ENCODE measurements at places on chromosomes 16 and 17. TPM values are rescaled to one million over a fixed set of nuclear protein-coding genes. Genes with fewer than 3 reads are reported as not detected.

DNA sequence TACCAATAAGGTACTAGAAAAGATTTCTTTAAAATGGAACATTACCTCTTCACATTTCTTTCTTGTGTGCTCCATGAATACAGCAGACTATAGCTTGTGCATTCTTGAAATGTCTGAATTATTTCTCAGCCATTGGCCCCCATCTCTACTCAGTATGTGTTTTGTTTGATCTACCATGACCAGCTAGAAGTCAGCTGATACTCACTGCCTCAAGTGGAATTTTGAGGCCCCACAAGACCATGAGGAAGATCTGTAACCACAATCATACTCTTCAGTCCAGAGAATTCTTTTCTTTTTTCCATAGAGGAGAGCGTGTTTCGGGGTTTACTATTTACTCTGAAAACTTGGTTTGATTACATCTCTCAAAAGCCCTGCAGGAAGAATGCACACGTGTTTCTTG, 319.1 kb downstream of the TOX3 start:
- no peak overlapping the region for H3K27ac ChIP-seq
- H3K27me3 ChIP-seq, result no peaks in the 10 kb centered on the region
- no peaks in the 10 kb centered on the region for H3K36me3 ChIP-seq

DNA sequence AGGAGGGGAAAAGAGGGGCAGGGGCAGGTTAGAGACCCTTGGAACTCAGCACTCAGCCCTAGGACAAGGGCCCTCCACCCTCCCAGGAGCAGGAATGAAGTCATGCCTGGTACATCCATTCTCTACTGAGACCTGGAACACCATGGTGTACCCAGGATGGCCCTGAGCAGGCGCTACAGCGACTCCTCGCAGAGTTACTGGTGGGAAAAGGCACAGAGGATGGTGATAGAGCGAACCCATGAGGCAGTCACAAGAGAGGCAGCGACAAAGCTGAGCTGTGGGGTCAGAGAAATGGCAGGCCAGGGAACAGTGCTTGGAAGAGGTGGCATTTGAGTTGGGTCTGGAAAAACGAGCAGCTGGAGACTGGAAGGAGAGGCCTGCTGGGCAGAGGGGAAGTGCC, 37.5 kb downstream of the SRCIN1 start:
- H3K4me3 ChIP-seq, result no peak overlapping the region
- H3K36me3 ChIP-seq, result no peaks in the 10 kb centered on the region
- no peak for DNase-seq
- H3K4me1 ChIP-seq, result peaks cover 1% of the 10 kb centered on the region
- peaks cover 73% of the 10 kb centered on the region for H3K27me3 ChIP-seq

DNA sequence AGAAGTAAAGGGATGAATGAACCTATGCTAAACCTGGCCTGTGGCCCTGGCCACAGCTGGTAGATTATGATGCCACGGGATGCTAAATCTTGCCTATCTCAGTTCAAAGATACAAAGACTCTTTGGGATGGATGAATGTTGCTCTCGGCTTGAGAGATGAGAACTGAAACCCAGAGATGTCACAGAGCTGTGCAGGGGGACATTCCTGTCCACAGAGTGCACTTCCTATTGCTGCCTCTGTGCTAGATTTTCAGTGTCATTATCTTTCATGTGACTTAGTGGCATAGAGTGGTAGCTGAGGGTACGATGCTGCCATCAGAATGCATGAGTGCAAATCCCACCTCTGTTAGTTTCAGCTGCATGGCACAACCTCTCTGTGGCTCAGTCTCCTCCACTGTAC, 2.3 kb upstream of the MT1M start:
- no peak overlapping the region for H3K4me3 ChIP-seq
- DNase-seq, result no peak
- peaks cover 56% of the 10 kb centered on the region for H3K27me3 ChIP-seq
- H3K36me3 ChIP-seq, result peaks cover 3% of the 10 kb centered on the region
- no peak overlapping the region for H3K27ac ChIP-seq
- peaks cover 32% of the 10 kb centered on the region for H3K4me1 ChIP-seq

DNA sequence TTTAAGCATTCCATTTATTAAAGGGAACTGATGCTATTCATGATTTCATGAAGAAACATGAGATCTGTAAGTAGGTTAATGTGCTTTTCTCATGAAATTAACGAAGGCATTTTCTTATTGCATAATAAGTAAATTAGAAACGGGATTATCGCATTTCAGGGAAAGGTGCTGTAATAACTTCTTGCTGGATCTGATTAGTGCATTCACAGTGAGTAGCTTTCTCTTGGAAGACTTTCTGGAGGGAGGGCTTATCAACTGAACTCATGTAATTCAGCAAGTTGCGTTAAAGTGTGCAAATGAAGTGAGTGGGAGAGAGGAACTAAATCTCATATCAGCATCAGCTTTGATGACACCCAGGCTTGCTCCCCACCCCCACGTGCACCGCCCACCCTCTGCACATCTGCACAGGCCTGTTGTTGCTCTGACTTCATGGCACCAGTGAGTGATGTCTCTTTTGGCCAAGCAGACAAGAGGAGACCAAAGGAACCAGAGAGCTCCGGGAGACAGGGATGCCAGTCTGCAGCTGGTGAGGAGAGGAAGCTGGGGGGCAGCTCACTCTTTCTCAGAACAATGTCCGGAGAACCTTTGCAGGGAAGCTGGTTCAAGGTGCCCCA, 26.3 kb upstream of the GAS7 start:
- no peak overlapping the region for H3K4me3 ChIP-seq
- H3K27ac ChIP-seq, result no peak overlapping the region
- no peaks in the 10 kb centered on the region for H3K36me3 ChIP-seq
- no peaks in the 10 kb centered on the region for H3K4me1 ChIP-seq
- DNase-seq, result no peak

GRCh38 chr17:2983255-2983654, 80.2 kb downstream of the OR1D5 start:
- H3K4me1 ChIP-seq, result no peaks in the 10 kb centered on the region
- no peaks in the 10 kb centered on the region for H3K36me3 ChIP-seq
- DNase-seq, result no peak
- H3K27ac ChIP-seq, result no peak overlapping the region
- H3K27me3 ChIP-seq, result no peaks in the 10 kb centered on the region

- no peaks in the 10 kb centered on the region for H3K27me3 ChIP-seq
- H3K4me3 ChIP-seq, result no peak overlapping the region
- H3K27ac ChIP-seq, result no peak overlapping the region
- peaks cover 16% of the 10 kb centered on the region for H3K36me3 ChIP-seq
Observed at GRCh38 chr16:87376660-87377059, 6.9 kb downstream of the FBXO31 start.

DNA sequence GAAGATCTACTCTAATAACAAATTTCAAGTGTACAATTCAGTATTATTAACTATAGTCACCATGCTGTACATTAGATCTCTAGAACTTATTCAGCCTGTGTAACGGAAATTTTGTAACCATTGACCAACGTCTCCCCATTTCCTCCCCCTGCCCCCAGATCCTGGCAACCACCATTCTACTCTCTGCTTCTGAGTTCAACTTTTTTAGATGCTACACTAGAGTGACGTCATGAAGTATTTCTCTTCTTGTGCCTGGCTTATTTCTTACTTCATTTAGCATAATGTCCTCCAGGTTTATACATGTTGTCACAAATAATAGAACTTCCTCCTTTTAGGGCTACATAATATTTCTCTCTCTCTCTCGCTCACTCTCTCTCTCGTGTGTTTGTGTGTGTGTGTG, 157.5 kb downstream of the ANKFN1 start:
- no peaks in the 10 kb centered on the region for H3K36me3 ChIP-seq
- H3K4me1 ChIP-seq, result no peaks in the 10 kb centered on the region
- no peak overlapping the region for H3K4me3 ChIP-seq
- H3K27ac ChIP-seq, result no peak overlapping the region
- peaks cover 13% of the 10 kb centered on the region for H3K27me3 ChIP-seq

DNA sequence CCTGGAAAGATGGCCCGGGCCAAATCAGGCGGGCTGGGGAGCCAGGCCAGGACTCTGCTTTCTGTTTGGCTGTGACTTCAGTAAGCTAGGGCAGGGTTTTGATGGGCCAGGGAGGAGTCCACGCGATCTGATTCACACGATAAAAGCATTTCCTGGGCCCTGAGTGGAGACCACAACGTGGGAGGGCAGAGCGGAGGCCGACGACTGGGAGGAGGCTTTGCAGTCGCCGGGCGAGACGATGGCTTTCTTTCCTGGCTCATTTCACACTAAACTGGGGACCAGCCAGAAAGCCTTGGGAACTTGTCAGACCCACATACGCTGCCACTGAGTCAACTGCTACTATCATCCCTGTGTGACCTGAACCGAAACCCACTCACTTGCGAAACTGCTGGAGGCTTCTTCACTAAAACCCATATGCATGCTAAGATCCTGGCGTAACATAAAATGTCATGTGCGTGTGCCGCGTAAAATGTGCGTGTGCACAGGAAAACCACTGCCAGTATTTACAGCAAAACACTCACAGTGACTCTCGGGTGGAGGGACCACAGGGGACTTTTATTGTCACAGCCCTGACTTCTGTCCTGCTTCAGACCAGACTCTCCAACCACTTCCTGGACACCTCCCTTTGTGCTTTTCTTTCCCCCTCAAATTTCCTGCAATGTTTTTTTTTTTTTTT, 14.2 kb upstream of the RHBDF2 start:
- no peaks in the 10 kb centered on the region for H3K36me3 ChIP-seq
- peak; percentile 88 for DNase-seq
- peak overlapping the region; percentile 44 for H3K4me3 ChIP-seq
- peak overlapping the region; percentile 96 for H3K27ac ChIP-seq
- H3K27me3 ChIP-seq, result no peaks in the 10 kb centered on the region

DNA sequence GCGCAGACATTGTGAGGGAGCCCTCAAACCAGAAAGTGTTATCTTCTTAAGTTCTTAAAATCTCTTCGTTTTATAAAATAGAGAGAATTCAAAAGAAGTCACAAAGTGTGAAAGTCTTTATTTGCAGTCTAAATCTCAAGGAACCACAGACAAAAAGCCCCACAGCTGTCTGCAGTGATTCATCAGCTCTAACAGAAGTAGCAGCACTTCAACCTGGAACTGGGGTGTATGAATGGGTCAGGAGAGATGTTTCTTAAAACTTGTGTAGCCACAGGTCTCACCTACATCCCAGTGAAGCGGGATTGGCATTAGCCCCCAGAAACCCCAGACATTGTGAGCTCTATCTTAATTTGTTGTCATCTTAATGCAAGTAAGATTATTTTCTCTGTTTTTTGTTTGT, 61.1 kb downstream of the CDYL2 start:
- no peak overlapping the region for H3K4me3 ChIP-seq
- DNase-seq, result no peak
- no peaks in the 10 kb centered on the region for H3K27me3 ChIP-seq
- no peak overlapping the region for H3K27ac ChIP-seq
- peaks cover 42% of the 10 kb centered on the region for H3K36me3 ChIP-seq
- peaks cover 45% of the 10 kb centered on the region for H3K4me1 ChIP-seq

- no peak for DNase-seq
- no peaks in the 10 kb centered on the region for H3K4me1 ChIP-seq
- no peaks in the 10 kb centered on the region for H3K36me3 ChIP-seq
- no peak overlapping the region for H3K27ac ChIP-seq
- no peaks in the 10 kb centered on the region for H3K27me3 ChIP-seq
- no peak overlapping the region for H3K4me3 ChIP-seq
Observed at GRCh38 chr17:33464669-33465280, 171.7 kb upstream of the ASIC2 start.

Gene CFAP52
- total RNA-seq, result not detected

DNA sequence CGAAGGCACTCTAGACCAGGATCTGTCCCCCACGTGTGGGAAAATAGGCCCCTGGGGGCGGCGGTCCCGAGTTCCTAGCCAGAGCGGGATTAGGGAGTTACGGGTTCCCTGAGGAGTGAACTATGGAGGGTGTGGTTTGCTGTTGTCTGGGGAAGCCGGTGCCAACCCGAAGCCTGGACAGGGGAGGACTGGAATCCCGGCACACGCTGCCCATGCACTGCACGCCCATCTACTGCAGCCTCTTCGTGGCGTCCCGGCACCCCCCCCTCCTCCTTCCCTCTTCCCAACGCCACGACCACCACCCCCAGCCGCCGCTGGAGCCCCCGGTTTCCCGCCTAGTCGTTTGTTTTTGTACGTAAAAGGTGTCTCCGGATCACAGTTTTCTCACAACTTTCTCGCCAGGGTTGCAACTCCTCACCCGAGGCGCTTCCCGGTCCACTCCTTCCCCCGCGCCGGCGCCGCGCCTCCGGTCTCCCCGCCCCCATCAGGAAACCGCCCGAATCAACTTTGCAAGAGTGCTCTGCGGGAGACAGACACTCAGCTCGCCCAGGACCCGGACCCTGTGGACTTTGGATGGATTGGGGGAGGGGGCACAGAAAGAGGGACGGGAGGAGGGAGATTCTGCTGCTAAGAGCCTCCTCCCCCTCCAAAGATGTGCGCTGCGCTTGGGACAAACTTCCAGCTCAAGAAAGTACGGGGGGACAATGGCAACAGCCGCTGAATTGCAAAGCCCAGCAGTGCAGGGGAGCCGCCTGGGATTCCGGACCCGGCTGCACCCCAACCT, 1.4 kb upstream of the LHX1 start:
- H3K27me3 ChIP-seq, result peaks cover 91% of the 10 kb centered on the region
- no peak for DNase-seq
- H3K27ac ChIP-seq, result peak overlapping the region; percentile 68
- peak overlapping the region; percentile 40 for H3K4me3 ChIP-seq
- H3K4me1 ChIP-seq, result peaks cover 61% of the 10 kb centered on the region

- DNase-seq, result peak; percentile 57
- H3K27me3 ChIP-seq, result no peaks in the 10 kb centered on the region
- H3K36me3 ChIP-seq, result peaks cover 64% of the 10 kb centered on the region
- H3K4me3 ChIP-seq, result peak overlapping the region; percentile 98
Observed at GRCh38 chr16:1537763-1538289, 4.4 kb downstream of the TMEM204 start.

GRCh38 chr17:18187226-18187625, 3.6 kb downstream of the ALKBH5 start:
- H3K4me1 ChIP-seq, result peaks cover 63% of the 10 kb centered on the region
- H3K27me3 ChIP-seq, result no peaks in the 10 kb centered on the region
- no peak for DNase-seq
- H3K36me3 ChIP-seq, result peaks cover 57% of the 10 kb centered on the region
- peak overlapping the region; percentile 96 for H3K4me3 ChIP-seq

Gene RNF157
- 129 TPM for total RNA-seq

DNA sequence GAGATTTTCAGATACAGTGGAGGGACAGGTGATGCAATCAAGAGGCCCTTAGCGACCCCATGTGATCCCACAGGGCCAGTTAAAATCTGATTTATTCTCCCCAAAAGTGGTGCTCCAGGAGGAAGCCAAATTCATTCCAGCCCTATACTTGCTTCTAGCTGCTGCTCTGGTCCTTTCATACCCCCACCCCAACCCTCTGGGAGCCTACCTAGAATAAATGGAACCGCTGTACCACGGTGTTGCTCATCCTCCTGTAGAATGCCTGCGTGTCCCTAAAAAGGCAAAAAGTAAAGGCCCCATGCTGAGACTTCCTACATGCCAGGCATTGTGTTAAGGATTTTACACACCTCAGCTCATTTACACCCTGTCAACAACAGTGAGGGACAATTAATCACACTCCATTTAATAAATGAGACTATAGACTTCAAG, 2.0 kb upstream of the RASL10B start:
- H3K27ac ChIP-seq, result no peak overlapping the region
- DNase-seq, result no peak
- H3K36me3 ChIP-seq, result peaks cover 5% of the 10 kb centered on the region
- peaks cover 12% of the 10 kb centered on the region for H3K4me1 ChIP-seq
- H3K4me3 ChIP-seq, result no peak overlapping the region

Gene KRT24
- total RNA-seq, result not detected
